ENCODE measurements at places on chromosomes 5 and 9.

DNA sequence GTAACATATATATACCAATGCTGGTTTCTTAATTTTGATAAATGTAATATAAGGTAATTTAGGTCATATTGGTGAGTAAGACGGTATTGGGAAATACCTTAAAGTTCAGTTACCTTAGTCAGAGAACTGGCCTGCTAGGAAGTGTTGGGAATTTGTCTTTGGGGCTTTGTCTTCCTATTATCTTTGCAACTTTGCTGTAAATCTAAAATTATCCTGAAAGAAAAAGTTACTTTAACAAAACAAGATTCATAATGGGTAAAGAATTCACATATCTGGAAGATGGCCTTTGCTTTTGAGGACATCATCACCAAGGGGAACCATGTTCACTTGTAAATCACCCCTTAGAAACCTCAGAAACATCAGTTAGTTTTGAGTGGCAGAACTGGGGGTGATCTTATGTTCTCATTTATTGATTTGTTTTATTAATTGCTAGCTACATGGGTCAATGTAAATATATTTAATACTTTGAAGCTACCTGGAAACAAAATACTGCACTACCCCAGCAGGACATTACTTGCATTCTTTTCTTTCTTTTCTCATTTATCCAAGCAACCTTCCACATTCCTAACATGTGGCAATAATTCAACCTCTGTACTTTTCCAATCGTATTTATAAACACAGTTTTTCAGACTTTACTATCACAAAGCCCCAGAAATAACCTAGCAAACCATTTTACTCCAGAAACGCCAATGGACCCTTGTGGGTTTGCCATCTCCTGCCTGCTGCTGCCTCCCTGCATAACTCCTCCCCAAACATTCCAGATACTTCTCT lies 41.4 kb downstream of the GLIS3 start:
- DNase-seq: no peak

DNA sequence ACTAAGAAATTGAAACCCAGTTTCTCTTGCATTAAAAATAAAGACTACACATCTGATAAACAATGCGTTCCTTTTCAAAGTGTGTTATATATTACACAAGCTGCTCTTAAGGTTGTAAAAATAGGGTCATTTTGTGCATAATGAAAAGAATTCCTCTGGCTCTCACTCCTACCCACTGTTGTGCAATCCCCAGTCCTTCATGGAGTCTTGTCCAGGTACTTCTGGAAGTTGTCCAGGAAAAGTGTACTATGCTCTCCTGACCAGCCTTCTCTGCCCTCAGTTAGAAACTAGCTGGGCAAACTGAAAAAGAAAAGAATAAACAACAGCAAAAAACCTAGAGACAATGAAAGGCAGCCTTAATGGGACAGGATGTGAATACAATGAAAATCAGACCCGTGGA lies 345.5 kb upstream of the PAPPA start:
- no peak for DNase-seq

- no peak for DNase-seq
Observed at GRCh38 chr5:73160239-73160671, 12.7 kb upstream of the TMEM174 start.

- DNase-seq: no peak
Observed at GRCh38 chr5:157915638-157916037, 56.7 kb upstream of the CLINT1 start.

DNA sequence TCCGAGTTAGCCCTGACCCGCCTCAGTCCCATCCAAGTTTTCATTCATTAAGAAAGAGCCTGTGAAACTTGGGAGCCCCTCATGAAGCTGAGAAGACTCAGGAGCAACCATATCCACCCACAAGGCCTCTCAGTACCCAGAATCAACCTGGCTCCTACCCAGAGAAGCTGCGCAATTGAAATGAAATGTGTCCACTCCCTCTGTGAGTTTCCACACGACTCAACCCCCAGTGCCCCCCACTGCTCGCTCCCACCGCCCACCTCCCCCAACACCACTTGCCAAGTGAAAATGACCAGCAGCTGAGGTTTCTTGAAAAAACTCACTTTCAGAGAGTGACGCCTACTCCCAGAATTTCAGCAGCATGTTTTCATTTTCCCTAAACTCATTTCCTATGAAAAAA lies 104.6 kb downstream of the CDK5RAP2 start:
- no peak for DNase-seq

GRCh38 chr9:82588301-82589180 lies 474.4 kb downstream of the RASEF start:
- DNase-seq: no peak

GRCh38 chr5:148760945-148761638 lies 65.3 kb upstream of the ADRB2 start:
- no peak for DNase-seq

DNA sequence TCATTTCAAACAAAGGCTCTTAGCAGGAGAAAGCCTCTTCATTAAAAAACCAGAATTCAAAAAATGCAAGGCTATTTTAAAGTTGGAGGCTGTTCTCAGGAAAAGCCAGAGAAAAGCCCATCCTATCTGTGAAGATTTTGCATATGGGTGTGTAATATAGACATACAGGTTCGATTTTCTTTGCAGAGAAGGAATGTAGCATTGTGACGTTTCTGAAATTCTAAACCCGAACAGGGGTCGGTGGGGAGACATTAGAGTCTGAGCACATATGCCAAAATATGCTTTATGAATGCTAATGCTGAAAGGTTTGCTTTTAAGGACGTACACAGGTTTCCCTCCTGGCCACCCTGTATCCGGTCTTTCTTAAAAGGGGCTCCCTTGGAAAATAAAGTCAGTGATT lies 363.1 kb upstream of the PAPPA start:
- DNase-seq: no peak

GRCh38 chr5:42720251-42720650 lies 36.4 kb upstream of the CCDC152 start:
- DNase-seq: no peak

- no peak for DNase-seq
Observed at GRCh38 chr9:93059715-93060578, 1.4 kb downstream of the SUSD3 start.

- no peak for DNase-seq
Observed at GRCh38 chr9:17291766-17292165, 156.9 kb downstream of the CNTLN start.

DNA sequence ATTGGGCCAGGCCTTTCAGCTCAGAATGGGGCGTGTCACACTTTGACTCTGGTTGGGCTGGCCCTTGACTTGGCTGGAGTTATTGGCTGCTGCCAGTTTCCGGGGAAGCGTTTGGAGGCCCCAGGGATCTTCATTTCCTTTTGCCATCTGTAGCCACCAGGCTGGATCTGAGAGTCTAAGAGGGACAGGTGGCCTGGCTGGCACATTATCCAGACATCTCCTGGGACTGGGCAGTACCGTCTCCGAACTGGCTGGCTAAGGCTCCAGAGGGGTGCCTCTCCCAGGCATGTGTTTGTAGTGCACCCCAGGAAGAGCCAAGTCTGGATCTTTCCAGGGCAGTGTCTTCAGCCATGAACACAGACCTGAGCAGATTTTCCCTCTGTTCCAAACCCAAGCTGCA lies 9.7 kb upstream of the JADE2 start:
- DNase-seq: no peak

- peak; percentile 58 for DNase-seq
Observed at GRCh38 chr9:126398403-126399058, 71.9 kb downstream of the MVB12B start.

DNA sequence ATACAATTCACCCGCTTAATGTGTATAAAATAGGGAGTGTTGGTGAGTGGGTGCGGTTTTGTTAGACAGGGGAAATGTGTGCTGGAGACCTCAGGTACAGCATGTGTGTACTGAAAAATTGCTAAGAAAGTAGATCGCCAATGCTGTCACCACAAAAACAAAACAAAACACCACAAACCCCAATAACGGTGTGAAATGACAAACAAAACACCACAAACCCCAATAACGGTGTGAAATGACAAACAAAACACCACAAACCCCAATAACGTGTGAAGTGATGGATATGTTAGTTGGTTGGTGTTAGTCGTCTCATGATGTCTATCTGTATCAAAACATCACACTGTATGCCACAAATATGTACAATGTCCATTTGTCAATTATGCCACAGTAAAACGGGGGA lies 14.2 kb upstream of the GFPT2 start:
- DNase-seq: no peak

- no peak for DNase-seq
Observed at GRCh38 chr5:133696782-133697507, 84.6 kb upstream of the FSTL4 start.

All from NCI-H460 (cell line).